ENCODE measurements at places on chromosomes 3 and 15. TPM values are rescaled to one million over a fixed set of nuclear protein-coding genes. Genes with fewer than 3 reads are reported as not detected.

- DNase-seq: no peak
Observed at GRCh38 chr15:88125576-88125975, 131.0 kb downstream of the NTRK3 start.

DNA sequence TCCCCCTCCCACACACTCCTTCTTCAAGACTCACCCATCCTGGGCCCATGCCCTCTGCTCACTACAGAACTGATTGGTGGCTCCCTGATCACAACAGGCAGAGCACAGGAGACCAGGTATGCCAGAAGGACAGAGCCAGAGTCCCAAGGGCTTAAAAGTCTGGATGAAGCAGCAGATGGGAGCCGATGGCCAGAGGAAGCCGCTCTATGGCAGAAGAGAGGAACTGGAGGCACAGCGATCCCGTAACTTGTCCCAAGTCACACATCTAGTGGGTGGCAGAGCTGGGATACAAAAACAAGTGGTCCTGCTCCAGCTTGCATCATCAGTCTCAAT is 20.7 kb downstream of the ITGA11 start:
- no peak for DNase-seq

- no peak for DNase-seq
Observed at GRCh38 chr3:196792771-196793170, 53.1 kb downstream of the PAK2 start.

- no peak for DNase-seq
Observed at GRCh38 chr3:171453180-171453886, 6.9 kb downstream of the TNIK start.

GRCh38 chr15:61248790-61249189 is 19.7 kb upstream of the RORA start:
- DNase-seq: no peak

DNA sequence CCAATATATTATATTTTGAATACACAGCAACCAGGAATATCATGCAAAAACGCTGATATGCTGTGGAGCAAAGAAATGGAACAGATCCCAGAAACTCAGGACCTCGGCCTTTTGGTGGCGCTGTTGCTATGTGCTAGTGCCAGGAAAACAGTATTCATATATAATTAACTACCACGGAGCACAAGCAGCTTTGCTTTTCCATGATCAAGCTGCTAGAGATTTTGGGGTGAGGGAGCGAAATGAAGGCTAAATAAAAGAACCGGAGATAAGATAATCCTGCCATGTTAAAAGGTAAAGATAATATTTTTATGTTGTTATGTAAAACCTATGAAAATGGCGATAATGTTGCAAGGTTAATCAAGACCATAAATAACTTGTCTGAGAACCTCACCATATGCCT is 157.7 kb upstream of the FAM3D start:
- peak; percentile 79 for DNase-seq

DNA sequence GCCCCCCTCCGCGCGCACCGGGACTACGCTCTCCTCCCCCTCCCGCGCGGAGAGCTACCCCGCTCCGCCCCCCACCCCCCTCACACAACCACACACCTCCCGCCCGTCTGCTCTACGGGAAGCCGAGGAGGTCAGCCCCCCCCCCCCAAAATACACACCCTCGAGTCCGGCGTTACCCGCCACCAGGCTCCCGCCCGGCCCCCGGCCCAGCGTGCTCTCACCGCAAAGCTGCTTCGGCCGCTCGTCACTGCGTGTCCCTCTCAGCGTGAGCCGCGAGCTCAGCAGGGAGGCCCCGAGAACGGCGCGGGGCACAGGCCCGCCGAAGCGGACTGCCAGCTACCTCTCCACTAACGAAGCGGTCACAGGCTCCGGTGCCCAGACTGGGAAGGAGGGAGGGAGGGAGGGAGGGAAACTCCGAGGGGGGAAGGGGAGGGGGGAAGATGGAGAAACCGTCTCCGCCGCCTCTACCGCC is 252 bp downstream of the SIN3A start:
- DNase-seq: no peak

DNA sequence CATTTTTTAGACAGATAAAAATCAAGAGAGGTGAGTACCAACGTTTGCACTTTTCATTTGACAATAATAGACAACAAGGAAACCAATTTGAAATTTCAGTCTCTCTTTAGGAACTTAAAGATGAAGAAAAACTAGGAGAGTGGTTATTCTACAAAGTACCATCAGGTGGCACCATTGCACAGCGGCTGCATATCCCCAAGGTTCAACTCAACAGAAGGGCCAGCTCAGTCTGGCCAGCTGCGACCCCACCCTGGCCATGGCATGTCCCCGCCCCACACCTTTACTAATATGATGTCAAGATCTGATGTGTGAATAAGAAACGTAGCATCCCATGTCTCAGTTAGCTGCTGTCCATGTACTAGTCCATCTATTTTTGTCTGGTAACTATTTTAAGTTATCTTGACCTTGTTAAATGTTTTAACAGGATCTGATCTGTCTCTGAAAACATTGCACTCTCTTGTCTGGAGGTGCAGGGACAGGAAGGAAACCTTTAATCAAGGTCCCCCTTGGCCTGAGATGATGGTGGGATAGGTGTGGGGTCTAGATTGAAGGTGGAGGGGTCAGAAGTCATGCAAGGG is 35.5 kb upstream of the CGNL1 start:
- DNase-seq: peak; percentile 51

DNA sequence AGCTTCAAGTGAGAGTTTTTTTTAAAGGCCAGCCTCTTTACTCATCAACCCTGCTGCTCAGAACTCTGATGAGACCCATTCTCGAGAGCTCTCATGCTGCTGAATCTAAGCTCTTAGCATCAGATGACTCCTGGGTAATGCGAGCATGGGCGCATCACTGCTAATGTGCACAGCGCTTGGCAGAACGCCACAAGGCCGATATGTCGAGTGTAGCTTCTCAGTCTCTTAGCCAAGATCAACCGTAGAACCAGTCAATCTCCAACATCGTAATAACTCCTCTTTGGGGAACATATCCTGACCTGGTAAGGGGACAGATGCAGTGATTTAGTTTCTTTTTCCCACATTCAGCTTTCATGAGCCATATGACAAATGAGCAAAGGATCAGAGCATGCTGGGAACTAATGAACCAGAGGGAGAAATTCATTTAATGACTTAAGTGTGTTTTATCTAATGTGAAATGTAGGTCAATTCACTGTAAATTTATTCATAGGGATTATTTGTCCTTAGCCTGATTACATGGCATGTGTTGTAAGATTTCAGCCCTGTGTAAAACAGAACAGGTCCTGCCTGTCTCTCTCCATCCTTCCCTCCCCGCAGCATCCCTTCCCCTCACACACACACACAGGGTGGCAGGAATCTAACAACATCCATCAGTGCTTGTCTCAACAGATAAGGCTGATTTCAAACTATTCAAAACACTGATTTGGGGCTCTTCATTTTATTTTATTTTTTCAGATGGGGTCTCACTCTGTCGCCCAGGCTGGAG is 195.4 kb upstream of the C2CD4B start:
- no peak for DNase-seq

DNA sequence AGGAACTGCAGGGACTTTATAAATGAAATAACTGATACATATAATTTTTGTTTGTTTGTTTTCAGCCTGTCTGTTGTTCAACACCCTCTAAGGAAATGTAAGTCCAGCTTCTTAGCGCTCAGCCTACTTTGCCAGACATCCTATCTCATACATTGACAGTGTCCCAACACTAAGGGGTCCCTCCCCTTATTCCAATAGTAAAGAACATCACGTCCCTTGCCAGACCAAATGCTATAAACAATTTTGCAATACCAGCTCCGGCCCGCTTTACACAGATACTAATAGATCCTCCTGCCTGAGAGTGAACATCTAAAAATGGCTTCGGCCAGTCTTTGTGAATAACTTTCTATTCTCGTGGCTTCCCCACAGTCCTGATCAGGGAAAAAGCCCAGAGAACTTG is 4.5 kb upstream of the TAFA4 start:
- no peak for DNase-seq

- DNase-seq: no peak
Observed at GRCh38 chr3:71919572-71919971, 134.6 kb upstream of the PROK2 start.

DNA sequence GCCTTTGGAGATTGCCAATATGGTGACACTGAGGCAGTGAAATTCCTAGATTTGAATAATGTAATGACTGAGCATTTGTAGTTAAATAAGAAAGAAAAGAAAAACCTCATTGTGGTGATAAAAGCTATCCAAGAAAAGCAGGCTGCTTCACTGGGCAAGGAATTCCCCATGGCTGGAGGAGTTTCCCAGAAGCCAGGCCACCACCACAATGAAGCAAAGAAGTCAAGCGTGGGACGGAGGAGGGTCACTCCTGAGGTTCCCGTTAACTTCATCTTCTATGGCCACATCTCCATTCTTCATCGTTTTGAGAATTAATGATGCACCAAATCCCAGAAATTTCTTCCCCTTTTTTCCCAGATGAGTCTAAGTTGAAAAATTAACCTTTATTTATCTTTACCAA is 185.8 kb upstream of the BCL6 start:
- DNase-seq: no peak

GRCh38 chr15:48493763-48494225 is 151.7 kb downstream of the FBN1 start:
- no peak for DNase-seq

WDR76 gene
- 2.7 TPM for total RNA-seq

A4GNT gene
- not detected for total RNA-seq

MINDY2 gene
- 13.9 TPM for total RNA-seq

SLC28A2 gene
- total RNA-seq: 11.1 TPM

CPLX3 gene
- not detected for total RNA-seq

All from transverse colon (tissue), 4 donors.